ENCODE measurements at places on chromosomes 5 and 9. TPM values are rescaled to one million over a fixed set of nuclear protein-coding genes. Genes with fewer than 3 reads are reported as not detected.

Gene DNM1
- 181 TPM for total RNA-seq

Gene FANCG
- total RNA-seq: 30.1 TPM

Gene PCDHGA8
- total RNA-seq: 5.6 TPM

Gene SPATA6L
- total RNA-seq: 5.9 TPM

Gene OR1J2
- total RNA-seq: not detected

Gene CRHBP
- 4.7 TPM for total RNA-seq

Gene MELK
- total RNA-seq: 11.5 TPM

Gene PCDHB15
- 10.4 TPM for total RNA-seq

Gene FSD1L
- 61.1 TPM for total RNA-seq

Gene GABRA1
- total RNA-seq: 25.3 TPM

Gene LCNL1
- total RNA-seq: 2.3 TPM

Gene NDST1
- total RNA-seq: 32.8 TPM

Gene KIF27
- total RNA-seq: 19.4 TPM

Gene C1QTNF2
- 5.1 TPM for total RNA-seq

Gene PKD2L2
- total RNA-seq: not detected

Gene ANKRD34B
- total RNA-seq: 2.7 TPM

Gene MCC
- total RNA-seq: 30.3 TPM

Gene IGFBPL1
- total RNA-seq: 14.8 TPM

Gene SOHLH1
- total RNA-seq: 0.99 TPM

Gene PDZD2
- total RNA-seq: 40.2 TPM

Gene RANBP17
- 43.3 TPM for total RNA-seq

Gene SLC9A3
- 3.1 TPM for total RNA-seq

Gene SPOCK1
- 31.8 TPM for total RNA-seq

Gene IL3
- total RNA-seq: not detected

Gene FAM153A
- 5.8 TPM for total RNA-seq

Gene FOXD4
- 0.99 TPM for total RNA-seq

Gene MAMDC2
- 8.2 TPM for total RNA-seq

Gene F2RL2
- total RNA-seq: 0.66 TPM

Gene ARID3C
- total RNA-seq: 1.1 TPM

Gene IFNK
- not detected for total RNA-seq
